ENCODE measurements at places on chromosomes 1 and 21. TPM values are rescaled to one million over a fixed set of nuclear protein-coding genes. Genes with fewer than 3 reads are reported as not detected.

IFI44 gene
- total RNA-seq = 0.71 TPM

CR2 gene
- not detected for total RNA-seq

OLFML2B gene
- 0.40 TPM for total RNA-seq

AHCYL1 gene
- total RNA-seq = 56.9 TPM

UBE2U gene
- total RNA-seq = not detected

SYT2 gene
- 0.01 TPM for total RNA-seq

ADAMTS1 gene
- 0.06 TPM for total RNA-seq

AMY1A gene
- not detected for total RNA-seq

IL22RA1 gene
- 4.4 TPM for total RNA-seq

LAMTOR2 gene
- 152 TPM for total RNA-seq
